Lung (tissue), 17 donors: ENCODE measurements at places on chromosomes 3 and 15. TPM values are rescaled to one million over a fixed set of nuclear protein-coding genes. Genes with fewer than 3 reads are reported as not detected.

DNA sequence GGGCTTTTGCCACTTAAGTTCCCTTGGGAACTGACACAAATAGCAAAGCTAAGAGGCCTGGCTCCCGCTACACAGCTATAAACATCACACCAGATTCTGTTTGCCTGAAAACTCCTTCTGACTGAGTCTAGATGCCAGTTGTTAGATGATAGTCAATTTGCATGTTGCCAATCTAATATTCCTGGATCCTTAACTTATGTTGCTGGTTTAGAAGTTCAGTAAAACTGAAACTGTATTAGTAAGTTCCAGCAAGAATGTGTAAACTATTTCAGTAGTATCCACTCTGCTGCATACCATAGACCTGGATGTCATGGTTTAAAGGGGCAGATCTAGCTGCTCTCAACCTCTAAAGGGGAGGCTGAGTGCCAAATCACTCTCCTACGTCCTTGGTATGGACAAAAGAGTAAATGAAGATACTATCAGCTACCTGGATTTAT is 27.1 kb upstream of the LACTB start:
- no peak for DNase-seq

DNA sequence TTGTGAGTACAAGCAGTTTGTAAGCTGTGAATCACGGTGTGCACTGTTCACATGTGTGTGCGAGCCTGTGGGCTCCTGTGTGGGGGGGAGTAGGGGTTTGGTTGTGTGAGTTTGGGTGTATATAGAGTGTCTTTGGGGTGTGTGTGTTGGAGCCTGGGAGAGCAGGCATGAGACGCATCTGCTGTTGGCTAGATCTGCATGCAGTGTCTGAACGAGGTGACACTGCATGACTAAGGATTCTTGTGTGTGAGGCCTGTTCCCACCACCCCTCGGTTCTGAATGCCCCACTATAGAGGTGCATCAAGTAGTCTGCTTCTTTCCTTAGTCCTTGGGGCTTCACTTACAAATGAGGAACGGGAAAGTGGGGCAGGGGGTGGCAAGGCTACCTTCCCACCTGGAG is 68.4 kb downstream of the MAGEF1 start:
- no peak for DNase-seq

DNA sequence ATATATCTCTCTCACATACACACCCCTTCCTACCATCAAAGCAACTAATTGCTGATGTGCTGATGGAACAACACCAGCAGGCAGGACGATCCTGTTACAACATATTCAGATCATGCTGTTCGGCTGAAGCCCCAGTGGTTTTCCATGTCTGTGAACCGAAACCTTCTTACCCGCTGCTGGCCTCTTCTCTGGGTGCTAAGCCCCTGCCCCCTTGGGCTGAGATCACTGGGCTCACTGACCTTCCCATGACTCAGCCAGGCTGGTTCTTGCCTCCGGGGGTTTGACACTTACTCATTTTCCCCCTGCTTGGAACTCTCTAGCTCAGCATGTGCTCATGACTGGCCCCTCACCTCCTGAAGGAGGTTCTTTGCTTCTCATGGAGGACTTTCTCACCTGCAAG is 122.0 kb upstream of the RGMA start:
- no peak for DNase-seq

- no peak for DNase-seq
These were observed 122.6 kb upstream of the CCNL1 start for GRCh38 chr3:157282261-157283191.

DNA sequence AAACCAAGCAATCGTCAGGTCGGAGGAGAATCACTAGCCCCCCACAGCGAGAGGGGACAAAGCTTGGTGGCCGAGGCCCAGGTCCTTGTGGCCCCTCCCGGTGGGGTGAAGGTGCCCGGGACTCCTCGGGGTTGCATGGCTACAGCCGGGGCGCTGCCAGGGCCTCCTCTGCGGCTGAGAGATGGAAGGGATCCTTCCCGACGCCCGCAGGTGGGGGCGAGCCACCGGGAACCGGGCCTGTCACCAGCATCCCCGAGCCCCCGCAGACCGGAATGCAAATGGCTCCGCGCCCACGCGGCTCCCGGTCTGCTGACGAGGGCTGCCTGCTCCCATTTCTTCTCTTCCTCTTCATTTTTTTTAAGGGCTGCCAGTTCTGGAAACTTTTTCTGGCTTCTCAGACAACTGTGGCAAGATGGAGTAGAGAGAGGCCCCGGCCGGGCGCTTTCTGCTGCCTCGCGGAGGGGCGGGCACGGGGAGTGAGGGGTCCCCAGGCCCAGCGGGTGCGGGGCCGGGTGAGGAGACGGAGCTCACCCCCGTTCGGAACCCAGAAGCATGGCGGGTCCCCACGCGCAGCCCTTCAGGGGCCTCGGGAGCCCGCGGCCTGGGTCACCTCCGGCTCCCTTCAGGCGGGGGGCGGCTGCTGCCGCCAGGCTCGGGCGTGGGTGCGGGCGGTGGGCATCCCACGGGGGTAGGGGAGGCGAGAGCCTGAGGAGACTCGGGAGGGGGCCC is 27.5 kb downstream of the MELTF start:
- peak; percentile 47 for DNase-seq

DNA sequence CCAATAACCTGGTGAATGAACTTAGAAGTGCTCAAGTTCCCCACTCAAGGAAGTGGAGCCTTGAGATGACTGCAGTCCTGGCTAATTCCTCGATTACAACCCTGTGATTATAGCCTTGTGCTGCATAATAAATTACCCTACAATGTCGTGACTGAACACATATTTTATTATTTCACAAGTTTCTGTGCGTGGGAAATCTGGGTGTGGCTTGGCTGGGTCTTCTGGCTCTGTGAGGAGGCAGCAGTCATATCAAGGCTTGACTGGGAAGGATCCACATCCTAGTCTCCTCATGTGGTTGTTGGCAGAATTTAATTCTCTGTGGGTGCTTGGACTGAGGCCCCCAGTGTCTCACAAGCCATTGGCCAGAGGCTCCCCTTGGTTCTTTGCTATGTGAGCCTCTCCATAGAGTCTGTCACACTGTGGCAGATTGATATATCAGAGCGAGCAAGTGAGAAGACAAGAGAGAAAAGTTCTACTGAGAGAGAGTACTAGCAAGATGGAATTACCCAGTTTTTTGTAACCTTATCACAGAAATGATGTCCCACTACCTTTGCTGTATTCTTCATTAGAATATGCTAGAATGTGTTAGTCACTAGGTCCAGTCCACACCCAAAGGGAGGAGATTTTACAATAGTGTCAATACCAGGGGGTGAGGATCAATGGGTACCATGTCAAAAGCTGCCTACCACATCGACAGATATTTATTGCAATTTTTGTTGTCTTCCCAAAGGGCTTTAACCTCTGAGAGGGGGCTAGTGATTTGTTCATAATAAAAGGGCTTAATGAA is 102.8 kb upstream of the TBC1D5 start:
- no peak for DNase-seq

DNA sequence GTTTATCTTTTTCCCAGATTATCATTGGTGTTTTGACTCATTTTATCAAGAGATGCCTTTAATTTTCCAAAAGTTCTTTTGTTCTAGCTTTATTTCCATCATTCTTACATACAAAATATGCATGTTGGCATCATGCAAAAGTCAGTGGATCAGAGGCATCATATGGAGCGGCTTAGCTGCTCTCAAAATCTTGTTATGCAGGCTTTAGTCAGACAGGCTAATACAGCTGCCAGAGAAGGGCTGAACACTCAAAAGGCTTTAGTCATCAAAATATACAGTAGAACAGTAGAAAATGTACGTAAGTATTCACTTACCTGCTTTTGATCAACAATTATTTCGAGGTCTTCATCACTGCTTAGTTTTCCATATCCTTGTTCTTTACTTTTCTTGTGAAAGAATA is 65.5 kb downstream of the PEX5L start:
- DNase-seq = no peak

- DNase-seq = no peak
These were observed 91.2 kb downstream of the SLC25A26 start for GRCh38 chr3:66312039-66312438.

DNA sequence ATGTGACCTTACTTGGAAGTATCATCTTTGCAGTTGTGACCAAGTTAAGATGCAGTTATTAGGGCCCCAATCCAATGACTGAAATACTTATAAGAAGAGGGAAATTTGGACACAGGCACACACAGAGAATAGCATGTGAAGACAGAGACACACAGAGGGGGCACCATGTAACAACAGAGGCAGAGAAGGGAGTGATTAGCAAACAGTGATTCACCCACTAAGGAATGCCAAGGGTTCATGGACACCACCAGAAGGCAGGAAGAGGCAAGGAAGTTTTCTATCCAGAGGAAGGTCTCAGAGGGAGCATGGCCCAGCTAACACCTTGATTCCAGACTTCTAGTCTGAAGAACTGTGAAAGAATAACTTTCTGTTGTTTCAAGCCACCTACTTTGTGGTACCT is 25.0 kb downstream of the SIDT1 start:
- no peak for DNase-seq

GRCh38 chr3:107816107-107816506 is 274.7 kb downstream of the CD47 start:
- DNase-seq = no peak

DNA sequence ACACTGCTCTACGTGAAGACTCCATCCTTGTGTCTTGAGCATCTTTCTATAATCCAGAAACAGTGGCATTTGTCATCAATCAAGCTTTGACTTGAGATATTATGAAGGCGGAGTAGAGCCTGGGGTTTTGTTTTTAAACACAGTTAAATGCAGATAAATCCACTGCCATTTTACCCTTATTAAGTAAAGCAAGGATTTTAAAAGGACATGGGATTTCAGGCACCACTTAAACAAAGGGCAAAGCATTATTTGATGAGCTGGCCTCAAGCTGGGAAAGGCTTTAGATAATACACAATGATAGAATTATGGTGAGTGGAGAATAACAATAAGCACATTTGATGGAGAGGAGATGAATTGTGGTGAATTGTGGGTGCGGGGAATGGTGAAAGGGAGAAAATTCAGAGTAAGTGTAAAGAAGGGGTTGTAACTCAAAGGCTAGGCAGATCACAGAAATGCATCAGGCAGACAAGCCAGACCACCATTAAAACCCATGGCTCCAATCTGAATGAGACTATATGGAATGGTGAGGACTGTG is 54.9 kb upstream of the GLCE start:
- no peak for DNase-seq

GRCh38 chr3:12284591-12284990 is 4.3 kb upstream of the PPARG start:
- no peak for DNase-seq

- DNase-seq = no peak
These were observed 399.2 kb downstream of the LRTM1 start for GRCh38 chr3:54528668-54529067.

- DNase-seq = no peak
These were observed 526.9 kb downstream of the PYDC2 start for GRCh38 chr3:191987831-191988350.

DNA sequence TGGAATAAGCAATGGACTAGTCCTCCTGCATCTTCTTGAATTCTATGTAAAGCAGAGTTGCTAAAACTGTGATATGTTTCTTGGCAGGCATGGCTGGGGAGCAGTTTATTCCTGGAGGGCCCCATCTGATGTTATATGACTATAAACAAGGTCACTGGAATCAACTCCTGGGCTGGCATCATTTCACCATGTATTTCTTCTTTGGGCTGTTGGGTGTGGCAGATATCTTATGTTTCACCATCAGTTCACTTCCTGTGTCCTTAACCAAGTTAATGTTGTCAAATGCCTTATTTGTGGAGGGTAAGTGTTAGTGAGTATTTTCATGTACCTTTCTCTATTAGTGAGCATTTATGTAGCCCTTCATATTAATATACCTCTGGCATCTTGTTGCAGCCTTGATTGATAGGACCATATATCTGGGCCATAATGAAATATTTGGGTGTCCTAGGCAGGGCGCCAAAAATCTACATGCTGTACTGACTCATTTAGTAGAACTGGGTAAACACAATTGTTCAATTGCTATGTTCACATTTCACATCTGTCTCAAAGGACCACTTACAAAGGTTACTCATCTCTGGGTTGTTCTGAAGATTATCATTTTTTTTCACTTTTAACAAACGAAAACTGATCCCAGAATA is 52.6 kb upstream of the ADGRG7 start:
- no peak for DNase-seq

DNA sequence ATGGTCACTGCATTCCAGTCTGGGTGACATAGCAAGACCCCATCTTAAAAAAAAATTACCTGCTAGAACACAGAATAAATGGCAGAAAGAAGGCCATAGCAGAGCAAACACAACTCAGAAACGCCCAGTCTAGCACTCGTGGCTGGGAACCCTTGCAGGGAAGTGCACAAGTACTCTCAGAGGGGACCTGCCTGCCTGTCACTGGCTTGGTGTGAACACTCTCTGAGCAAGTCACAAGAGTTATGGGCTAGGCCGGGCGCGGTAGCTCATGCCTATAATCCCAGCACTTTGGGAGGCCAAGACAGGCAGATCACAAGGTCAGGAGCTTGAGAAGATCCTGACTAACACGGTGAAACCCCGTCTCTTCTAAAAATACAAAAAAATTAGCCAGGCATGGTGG is 17.2 kb downstream of the SFMBT1 start:
- no peak for DNase-seq

DNA sequence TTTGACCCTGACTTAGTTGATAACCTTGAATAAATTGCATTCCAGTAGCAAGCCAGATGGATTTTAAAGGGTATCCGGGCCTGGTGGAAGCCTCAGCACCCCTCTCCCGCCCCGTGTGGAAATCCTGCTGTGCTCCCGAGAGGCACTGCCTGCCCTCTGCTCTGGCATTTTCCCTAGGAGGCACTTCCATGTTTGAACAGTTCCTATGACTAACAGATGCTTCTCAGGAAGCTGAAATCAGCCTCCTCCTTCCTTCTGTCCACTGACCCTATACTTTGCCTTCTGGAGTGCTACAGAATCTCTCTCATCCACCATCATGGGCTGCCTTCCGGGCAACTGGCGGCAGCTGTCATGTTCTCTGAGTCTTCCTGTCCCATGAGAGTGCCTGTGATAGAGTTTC is 90.8 kb downstream of the GABRG3 start:
- DNase-seq = no peak

DNA sequence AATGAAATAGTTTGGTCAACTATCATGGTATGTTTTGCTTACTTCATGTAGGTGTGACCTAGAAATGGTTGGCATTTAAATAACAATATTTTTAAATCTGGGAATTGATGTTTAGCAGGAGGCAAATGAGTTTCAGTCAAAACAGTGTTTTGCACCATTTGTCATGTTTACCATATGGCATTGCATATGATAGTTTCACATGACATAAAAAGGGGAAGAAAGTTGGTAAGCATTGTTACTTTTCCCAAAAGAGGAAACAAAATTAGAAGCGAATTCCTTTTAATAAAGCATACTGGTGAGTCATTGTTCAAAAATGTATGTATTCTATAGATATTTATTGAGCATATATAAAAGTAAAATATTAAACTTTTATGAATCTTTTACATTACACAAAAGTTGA is 2.3 kb downstream of the RNF13 start:
- DNase-seq = no peak

SSUH2 gene
- 0.43 TPM for total RNA-seq

LRRC2 gene
- 3.1 TPM for total RNA-seq

TRPM1 gene
- not detected for total RNA-seq

RTP1 gene
- not detected for total RNA-seq

CD200 gene
- 21.6 TPM for total RNA-seq

SLC22A13 gene
- total RNA-seq = not detected

PTH1R gene
- 25.1 TPM for total RNA-seq

MELTF gene
- 10.6 TPM for total RNA-seq

EPHB1 gene
- 2.1 TPM for total RNA-seq

FBXW12 gene
- total RNA-seq = not detected

CLDND1 gene
- total RNA-seq = 74.5 TPM

SAMMSON gene
- 0.12 TPM for total RNA-seq

POLR2M gene
- total RNA-seq = 306 TPM

PSTPIP1 gene
- total RNA-seq = 12.4 TPM
